ENCODE measurements at places on chromosomes 5 and 9. TPM values are rescaled to one million over a fixed set of nuclear protein-coding genes. Genes with fewer than 3 reads are reported as not detected.

GRCh38 chr5:59099995-59100345 lies 517.1 kb downstream of the RAB3C start:
- no peak for DNase-seq

DOCK8 gene
- total RNA-seq = 11.2 TPM

DNA sequence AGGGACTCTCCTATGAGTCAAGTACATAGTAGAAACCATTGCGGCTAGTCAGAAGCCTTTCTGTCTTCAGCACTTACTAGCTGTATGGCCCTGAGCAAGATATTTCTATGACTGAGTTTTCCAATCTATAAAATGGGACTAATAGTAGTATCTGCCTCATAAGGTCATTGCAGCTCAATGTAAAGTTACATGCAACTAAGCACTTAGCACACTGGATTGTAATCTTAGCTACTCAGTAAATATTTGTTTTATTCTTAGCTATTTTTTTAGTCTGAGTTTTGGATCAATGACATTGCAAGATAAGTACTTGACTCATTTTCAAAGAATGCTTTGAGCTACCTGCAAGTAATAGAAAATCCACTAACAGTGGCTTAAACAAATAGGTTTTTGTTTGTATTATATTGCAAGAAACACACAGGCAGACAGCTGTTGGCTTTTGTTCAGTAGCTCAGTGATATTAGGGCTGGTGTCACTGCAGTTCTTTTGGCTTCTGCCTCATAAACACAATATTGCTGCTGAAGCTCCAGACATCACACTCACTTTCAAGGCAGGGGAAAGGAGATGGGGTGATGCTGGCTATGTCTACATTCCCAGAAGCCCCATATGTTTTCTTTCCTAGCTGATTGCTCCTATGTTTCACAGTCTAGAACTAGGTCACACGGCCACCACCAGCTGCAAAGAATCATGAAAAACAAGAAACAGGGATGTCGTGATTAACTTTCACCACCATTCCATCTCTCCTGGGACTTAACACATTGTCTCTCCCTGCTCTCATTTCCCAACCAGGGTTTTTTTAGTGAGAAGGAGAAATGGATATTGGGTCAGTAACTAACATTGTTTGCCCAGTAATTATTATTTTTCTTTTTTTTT lies 26.9 kb upstream of the FAT2 start:
- no peak for DNase-seq

DNA sequence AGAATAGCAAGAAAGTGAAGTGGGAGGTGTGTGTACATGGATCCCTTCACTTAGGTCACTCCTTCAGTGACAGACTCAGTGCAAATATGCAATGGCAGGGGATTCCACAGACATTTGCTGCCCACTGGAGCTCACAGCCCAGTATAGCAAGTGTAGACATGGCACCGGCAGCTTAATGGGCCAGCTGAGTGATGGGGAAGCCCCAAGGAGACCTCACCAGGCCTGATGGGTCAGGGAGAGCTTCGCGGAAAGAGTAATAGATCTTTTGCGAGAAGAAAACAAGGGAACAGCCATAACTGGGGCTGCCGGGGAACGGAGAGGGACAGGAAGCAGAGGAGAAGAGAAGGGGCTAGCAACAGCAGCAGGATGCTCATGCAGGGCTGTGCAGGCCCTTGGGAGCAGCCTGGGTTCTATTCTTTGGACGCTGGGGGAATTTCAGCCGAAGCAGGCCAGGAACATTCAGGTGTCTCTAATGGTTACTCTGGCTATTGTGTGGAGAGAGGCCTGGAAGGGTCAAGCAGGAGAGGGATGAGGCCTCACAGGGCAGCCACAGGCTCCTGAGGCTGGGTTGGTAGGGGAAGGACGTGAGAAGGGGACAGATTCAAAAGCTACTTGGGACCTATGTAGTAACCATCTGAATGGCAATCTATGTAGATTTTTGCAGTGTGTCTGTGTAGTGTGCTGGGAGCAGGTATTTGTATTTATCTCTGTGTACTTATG lies 27.0 kb downstream of the TCF7 start:
- no peak for DNase-seq

DPYSL3 gene
- total RNA-seq = 27.6 TPM

DNA sequence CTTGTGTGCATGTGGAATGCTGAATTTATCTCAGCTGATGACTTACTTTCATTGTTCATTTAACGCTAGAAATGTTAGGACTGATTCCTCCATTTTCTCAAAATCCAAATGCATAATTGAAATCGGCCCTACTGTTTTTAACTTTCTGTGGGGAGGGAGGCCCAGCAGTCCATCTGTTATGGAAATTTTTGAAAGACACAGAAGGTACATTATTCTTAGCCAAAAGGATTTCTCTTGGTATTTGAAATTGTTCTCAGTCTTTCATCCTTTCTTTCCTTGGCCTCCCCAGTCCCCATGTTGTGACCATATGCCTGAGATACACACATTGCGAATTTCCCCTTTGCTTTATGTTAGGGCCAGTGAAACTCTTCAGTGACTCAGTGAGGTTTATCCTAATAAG lies 549.9 kb downstream of the IRX1 start:
- no peak for DNase-seq

GRCh38 chr9:91555132-91555531 lies 131.5 kb upstream of the NFIL3 start:
- no peak for DNase-seq

GRCh38 chr5:97600486-97600885 lies 417.4 kb upstream of the RIOK2 start:
- DNase-seq = no peak

GRCh38 chr5:168778536-168778935 lies 199.4 kb upstream of the PANK3 start:
- no peak for DNase-seq

Data from transverse colon (tissue), 4 donors.